Activated naive CD4-positive, alpha-beta T cell treated with Interleukin-2 at 50 U/mL for 16 hours (primary cell): ENCODE measurements at places on chromosomes 13 and 19.

GRCh38 chr13:60756306-60756705 lies 359.3 kb downstream of the TDRD3 start:
- DNase-seq, result no peak

- no peak for DNase-seq
Measured at GRCh38 chr19:1062387-1063029, 4.5 kb upstream of the ARHGAP45 start.

- DNase-seq, result no peak
Measured at GRCh38 chr13:65594298-65594781, 1635.8 kb downstream of the PCDH9 start.

DNA sequence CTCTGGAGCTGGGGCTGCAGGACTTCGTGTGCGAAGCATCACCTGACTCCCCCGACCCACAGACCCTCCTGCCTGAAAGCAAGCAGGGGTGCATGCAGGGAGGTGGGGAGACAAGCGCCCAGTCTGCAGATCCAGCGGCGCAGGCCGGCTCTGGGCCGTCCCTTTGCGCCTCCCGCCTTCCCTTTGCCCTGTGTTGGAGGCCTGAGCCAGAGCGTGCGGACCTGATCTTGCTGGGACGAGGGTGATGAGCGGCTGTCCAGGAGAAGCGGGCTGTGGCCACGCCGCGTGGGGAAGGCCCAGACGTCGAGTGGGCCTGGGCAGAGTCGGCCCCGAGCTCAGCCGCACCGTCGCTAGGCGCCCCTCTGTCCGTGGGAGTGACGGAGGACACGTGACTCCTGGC lies 5.3 kb upstream of the GRTP1 start:
- no peak for DNase-seq

DNA sequence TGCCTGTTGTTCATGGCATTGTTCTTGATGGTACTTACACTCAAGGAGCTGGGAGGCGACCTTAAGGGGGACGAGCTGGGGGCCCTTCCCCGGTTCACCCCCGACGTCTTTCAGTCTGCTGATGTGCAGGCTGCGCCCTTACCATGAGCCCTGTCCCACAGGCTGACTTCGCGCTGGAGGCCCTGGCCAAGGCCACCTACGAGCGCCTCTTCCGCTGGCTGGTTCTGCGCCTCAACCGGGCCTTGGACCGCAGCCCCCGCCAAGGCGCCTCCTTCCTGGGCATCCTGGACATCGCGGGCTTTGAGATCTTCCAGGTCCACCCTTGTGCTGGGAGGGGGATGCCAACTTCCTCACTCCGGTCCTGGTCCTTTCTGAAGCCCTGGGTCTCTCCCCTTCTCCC lies 45.4 kb downstream of the MYH14 start:
- DNase-seq, result no peak

- DNase-seq, result no peak
Measured at GRCh38 chr19:989381-990081, 5.4 kb downstream of the WDR18 start.

- DNase-seq, result peak; percentile 35
Measured at GRCh38 chr19:17402982-17403855, 2.2 kb downstream of the BST2 start.

- DNase-seq, result no peak
Measured at GRCh38 chr19:7636317-7636690, 606 bp upstream of the STXBP2 start.

DNA sequence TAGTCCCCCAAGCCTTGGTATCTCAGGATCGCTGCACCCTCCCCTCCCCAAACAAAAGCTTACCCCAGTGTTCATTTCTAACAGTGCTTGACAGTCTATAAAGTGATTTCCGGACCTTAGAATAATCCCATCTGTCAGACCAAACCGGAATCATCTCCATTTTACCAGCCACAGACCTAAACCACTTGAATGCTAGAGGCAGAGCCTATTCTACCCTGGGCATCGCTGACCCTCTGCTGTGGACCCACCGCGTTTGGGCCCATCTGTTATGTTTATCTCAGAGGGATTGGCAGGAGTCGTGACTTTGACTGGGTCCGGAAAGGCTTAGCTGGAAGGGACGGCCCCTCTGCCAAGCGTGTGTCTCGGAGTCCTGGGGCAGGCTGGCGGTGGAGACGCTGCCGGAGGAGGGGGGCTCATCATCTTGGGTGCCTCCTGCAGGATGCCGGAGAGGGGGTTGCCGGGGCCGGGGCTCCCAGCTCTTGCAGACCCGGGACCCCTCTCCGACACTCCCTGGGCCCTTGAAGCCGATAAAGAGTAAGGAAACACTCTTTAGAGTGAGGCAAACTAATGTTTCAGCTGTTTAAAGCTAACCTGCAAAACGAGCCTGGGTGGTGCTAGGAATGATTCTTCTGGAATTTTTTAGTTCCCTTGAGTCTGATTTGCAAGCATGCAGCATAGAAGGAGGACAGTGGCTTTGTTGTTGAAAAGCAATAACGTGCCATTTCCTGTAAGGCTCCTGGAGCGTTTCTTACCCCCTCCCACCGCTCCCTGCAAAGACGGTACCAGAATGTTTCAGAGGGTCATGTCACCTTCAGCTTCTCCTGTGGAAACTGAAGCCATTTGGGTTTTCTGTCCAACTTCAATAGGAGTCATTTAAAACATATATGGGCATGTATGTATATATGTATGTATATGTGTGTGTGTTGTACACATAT lies 1.3 kb downstream of the SLC25A42 start:
- DNase-seq, result peak; percentile 33

- no peak for DNase-seq
Measured at GRCh38 chr19:17286263-17286662, 4.6 kb downstream of the ANKLE1 start.

- DNase-seq, result no peak
Measured at GRCh38 chr13:81224209-81224833, 883.4 kb upstream of the SPRY2 start.

- DNase-seq, result no peak
Measured at GRCh38 chr13:49927755-49928154, 8.4 kb downstream of the SPRYD7 start.

- no peak for DNase-seq
Measured at GRCh38 chr13:110828705-110829104, 86.2 kb downstream of the ANKRD10 start.

DNA sequence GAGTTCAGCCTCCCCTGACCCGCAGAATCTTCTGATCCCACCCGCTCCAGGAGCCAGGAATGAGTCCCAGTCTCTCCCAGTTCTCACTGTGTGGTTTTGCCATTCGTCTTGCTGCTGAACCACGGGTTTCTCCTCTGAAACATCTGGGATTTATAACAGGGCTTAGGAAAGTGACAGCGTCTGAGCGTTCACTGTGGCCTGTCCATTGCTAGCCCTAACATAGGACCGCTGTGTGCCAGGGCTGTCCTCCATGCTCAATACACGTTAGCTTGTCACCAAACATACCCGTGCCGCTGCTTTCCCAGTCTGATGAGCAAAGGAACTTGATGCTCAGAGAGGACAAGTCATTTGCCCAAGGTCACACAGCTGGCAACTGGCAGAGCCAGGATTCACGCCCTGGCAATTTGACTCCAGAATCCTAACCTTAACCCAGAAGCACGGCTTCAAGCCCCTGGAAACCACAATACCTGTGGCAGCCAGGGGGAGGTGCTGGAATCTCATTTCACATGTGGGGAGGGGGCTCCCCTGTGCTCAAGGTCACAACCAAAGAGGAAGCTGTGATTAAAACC lies 1.1 kb upstream of the APOE start:
- DNase-seq, result no peak

- DNase-seq, result no peak
Measured at GRCh38 chr19:46488551-46488950, 7.1 kb downstream of the PNMA8B start.

- peak; percentile 74 for DNase-seq
Measured at GRCh38 chr19:1513499-1514294, 878 bp upstream of the ADAMTSL5 start.

DNA sequence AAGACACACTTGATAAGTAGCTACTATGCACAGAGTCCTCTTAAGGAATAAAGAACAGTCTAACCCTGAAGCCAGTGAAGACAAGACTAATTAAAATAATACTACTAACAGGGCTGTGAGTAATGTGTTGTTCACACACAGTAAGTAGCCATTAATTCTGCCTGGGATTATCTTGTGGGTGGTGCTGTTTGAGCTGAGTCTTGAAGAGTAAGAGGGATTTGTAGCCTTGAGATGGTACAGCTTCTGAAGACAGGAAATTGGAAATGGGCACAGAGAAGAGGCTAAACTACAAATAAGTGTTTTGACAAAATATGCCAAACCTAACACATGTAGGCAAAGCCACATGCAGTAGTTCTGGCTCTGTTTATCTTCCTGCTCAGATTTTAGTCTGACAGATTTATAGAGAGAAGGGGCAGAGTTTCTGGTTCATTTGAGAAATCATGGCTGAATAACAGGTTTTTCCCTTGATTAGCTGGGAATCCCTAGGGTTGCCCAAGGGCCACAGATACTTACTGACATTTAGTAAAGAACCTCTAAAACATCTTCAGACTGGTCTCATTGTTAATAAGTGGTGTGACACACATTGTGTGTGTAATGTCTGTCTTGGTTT lies 38.0 kb downstream of the ITGBL1 start:
- DNase-seq, result no peak

GRCh38 chr19:30214651-30215051 lies 157.5 kb upstream of the ZNF536 start:
- no peak for DNase-seq

GRCh38 chr19:29508181-29508580 lies 17.6 kb upstream of the VSTM2B start:
- no peak for DNase-seq

GRCh38 chr13:40910324-40911050 lies 108.6 kb downstream of the ELF1 start:
- DNase-seq, result peak; percentile 14

- no peak for DNase-seq
Measured at GRCh38 chr19:13782537-13782936, 8.3 kb downstream of the C19orf53 start.

- DNase-seq, result no peak
Measured at GRCh38 chr19:36210497-36210896, 4.0 kb downstream of the ZNF565 start.

DNA sequence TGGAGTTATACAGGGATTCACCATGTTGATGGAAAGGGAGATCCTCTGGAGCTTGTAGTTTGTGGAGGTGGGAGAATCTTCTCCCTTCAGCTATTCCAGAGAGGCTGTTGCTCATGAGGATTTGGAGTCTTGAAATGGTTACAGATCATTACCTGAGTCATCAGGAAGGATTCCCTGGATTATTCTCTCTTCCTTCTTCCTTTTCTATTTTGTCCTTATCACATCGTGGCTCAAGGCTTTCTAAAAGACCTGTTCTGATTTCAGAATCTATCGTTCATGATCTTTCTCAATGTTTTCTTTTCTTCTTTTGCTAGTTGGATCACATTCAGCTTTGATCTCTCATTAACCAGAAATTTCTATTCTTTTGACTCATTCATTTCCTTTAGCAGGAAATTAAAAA lies 196.0 kb downstream of the KLF5 start:
- no peak for DNase-seq

- DNase-seq, result no peak
Measured at GRCh38 chr13:26964278-26965250, 204.0 kb upstream of the GPR12 start.

DNA sequence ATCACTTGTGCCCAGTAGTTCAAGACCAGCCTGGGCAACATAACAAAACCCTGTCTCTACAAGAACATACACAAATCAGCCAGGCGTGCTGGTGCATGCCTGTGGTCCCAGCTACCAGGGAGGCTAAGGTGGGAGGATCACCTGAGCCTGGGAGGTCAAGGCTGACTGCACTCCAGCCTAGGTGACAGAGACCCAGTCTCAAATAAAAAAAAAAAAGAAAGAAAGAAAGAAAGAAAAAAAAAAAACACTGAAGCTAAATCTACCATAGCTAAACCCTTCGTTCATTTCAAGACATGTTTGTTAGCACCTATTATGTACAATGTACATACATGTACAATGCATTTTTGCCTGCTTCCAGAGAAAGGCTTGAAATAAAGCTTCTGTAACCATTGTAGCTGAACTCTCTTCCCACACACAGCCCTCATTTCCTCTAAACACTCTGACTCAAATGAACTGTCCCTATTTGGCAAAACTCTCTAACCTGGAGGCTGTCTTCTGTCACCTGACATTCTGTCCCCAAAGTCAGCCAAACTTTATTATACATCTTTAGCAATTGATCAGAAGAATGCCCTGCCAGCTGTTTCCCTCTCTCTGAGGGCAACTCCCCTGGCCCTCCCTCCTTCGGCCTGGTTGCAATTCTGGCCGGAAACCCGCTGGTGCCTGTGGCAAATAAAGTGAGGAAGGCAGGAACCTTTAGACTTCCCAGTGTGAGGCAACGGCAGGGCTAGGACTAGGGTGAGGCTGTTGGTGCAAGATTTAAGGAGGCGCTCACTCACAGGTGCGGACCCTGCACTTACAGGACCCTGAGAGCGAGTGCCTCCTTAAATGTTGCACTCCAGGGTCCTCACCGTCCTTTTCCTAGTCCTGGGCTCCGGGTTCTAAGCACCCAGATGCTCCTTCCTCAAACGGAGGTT lies 1.8 kb downstream of the ETHE1 start:
- peak; percentile 38 for DNase-seq

GRCh38 chr19:51509823-51510660 lies 8.4 kb upstream of the SIGLEC12 start:
- no peak for DNase-seq

DNA sequence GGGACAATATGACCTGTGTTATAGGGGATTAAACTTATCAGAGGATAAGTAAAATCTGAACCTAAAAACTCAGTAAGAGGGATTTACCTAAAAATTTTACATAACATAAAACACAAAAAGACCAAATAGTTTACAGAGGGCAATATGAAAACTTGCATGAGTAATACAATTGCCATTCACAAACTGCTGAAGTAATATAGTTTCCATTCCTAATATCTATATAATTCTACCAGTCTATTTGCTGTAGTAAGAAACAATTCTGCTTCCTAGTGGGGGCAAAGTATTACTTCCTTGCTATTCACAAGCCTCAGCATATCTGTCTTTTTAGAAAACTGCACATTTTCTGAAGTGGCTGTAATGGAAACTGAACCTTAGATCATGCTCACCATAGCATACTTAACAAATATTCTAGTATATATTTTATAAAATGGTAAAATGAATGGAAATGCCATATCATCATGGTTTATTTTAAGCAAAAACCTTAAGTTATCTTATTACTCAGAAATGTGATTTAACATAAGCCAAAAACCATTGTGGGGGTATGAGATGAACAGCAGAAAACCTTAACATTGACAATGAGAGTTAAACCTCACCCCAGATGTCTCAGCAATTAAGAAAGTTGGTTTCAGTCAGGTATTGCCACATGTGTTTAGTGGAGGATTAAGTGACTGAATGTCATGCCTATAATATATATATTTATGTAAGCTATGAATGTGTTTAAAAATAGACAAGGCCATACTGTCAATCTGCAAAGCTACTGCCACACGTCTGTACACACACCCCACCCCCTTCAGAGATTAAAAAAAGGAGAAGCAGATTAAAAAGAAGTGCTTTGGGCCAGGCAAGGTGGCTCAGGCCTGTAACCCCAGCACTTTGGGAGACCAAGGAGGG lies 136.8 kb downstream of the MIPEP start:
- no peak for DNase-seq
